ENCODE measurements at places on chromosomes 3 and 15.

- no peak for DNase-seq
Observed at GRCh38 chr3:87509401-87509800, 233.0 kb upstream of the POU1F1 start.

DNA sequence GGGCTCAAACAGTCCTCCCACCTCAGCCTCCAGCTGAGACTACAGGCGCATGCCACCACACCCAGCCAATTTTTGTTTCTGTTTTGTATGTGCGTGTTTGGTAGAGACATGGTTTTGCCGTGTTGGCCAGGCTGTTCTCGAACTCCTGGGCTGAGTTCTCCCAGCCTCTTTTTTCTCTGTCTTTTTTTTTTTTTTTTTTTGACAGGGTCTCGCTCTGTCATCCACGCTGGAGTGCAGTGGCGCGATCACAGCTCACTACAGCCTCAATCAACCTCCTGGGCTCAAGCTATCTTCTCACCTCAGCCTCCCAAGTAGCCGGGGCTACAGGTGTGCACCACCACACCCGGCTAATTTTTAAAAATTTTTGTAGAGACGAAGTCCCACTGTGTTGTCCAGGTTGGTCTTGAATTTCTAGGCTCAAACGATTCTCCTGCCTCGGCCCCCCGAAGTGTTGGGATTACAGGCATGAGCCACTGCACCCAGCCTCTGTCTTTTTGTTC lies 867 bp upstream of the DCAF1 start:
- DNase-seq, result no peak

DNA sequence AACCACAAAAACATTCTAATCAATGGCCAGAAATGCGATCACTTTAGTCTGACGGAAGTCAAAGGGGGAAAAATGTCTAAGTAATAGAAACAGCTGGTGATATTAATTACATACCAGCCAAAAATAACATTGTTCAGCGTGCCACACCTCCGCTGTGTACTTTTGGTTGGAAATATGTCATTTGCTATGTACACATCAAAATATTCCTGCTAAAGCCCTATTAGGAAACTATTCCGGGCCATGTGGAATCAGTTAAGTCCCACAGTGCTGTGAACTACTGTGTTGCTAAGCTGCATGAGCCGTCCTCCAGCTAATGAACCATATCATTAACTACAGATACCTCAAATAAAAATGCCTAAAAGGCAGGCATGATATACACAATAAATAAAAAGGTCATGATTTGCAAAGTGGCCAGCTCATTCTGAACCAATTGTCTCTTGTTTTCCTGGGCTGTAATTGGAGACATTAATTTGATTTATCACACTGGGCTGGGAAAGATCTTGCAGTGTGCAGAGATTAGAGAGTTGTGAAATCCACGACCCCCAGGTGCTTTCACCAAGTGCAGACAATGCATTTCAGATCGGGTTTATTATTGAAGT lies 200.5 kb upstream of the LRTM1 start:
- no peak for DNase-seq

- DNase-seq, result no peak
Observed at GRCh38 chr15:41017066-41017735, 63.9 kb downstream of the CHAC1 start.

Measured in stimulated activated CD4-positive, alpha-beta T cell treated with anti-CD3 and anti-CD28 coated beads, Interleukin-2, amount 100 ng/mL, for 24 hours (primary cell).